ENCODE measurements at places on chromosomes 7 and 10.
A peak's percentile ranks its signal among the peaks of the same experiment; 100 is the strongest.

- DNase-seq = no peak
Observed at GRCh38 chr7:121500360-121501058, 104.4 kb upstream of the FAM3C start.

DNA sequence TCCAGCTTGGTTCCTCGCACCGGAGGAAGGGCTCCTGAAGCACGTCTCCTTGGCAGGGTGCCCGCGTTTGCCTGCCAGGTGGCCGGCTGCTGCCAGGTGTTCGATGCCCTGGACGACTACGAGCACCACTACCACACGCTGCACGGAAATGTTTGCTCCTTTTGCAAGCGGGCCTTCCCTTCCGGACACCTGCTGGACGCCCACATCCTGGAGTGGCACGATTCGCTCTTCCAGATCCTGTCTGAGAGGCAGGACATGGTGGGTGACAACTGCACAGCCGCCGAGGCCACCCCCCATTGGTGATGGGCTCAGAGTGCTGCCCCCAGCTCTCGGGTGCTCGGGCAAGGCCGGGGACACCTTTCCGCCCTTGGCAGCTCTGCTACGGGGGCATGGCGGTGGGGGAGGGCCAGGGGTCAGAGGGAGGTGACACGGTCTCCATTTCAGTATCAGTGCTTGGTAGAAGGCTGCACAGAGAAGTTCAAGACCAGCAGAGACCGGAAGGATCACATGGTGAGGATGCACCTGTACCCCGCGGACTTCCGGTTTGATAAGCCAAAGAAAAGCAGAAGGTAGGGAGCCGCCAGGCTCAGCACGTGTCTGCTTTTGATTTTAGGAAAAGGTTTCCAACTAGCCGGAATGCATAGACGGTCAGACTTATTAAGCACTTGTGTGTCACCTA, 1.1 kb downstream of the ZNF511 start:
- DNase-seq = no peak

DNA sequence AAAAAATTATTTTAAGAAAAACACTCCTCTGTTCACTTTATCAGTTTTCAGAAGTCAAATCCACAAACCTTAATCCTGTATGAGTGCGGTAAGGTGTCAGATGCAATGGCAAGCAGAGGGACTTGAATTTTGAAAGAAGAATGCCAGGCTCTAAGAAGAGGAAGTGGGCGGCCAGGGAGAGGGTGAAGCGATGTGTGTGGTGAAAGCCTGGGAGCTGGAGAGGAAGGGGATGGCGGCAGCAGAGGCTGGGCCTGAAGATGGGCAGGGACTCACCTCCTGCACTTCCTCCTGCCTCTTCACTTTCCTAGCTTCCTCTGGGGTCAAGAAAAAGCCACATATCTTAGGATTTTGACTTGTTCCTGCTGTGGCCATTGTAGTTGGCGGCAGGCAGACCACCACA, 609.6 kb downstream of the PARD3 start:
- DNase-seq = no peak

GRCh38 chr7:50591098-50591479, 25.9 kb upstream of the DDC start:
- no peak for DNase-seq

GRCh38 chr10:15310776-15311568, 60.1 kb downstream of the FAM171A1 start:
- DNase-seq = no peak

GRCh38 chr10:67819768-67820204, 18.2 kb downstream of the DNAJC12 start:
- DNase-seq = no peak

- DNase-seq = no peak
Observed at GRCh38 chr7:39683216-39683845, 60.0 kb downstream of the RALA start.

GRCh38 chr10:3531670-3532069, 253.3 kb downstream of the KLF6 start:
- no peak for DNase-seq

DNA sequence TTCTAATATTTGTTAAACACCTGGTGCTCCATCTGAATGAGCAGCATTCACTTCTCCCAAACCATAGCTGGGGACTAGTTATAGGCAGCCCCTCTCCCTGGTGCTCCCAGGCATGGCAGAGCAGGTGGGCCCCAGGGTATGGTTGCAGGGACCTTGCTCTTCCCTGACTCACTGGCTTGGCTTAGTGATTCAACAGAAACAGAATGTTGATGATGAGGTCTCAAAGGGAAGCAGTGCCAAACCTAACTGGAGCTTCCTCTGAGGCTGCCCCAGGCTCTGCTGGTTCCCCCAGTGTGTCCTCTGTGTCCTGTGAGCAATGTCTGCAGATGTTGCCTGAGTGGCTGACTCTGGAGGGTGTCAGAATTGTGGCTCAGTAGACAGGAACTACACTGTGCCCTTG, 3.7 kb downstream of the GPR26 start:
- DNase-seq = peak; percentile 69

GRCh38 chr7:104207348-104207730, 474 bp downstream of the ORC5 start:
- no peak for DNase-seq

GRCh38 chr7:107210400-107210799, 41.6 kb downstream of the HBP1 start:
- no peak for DNase-seq

DNA sequence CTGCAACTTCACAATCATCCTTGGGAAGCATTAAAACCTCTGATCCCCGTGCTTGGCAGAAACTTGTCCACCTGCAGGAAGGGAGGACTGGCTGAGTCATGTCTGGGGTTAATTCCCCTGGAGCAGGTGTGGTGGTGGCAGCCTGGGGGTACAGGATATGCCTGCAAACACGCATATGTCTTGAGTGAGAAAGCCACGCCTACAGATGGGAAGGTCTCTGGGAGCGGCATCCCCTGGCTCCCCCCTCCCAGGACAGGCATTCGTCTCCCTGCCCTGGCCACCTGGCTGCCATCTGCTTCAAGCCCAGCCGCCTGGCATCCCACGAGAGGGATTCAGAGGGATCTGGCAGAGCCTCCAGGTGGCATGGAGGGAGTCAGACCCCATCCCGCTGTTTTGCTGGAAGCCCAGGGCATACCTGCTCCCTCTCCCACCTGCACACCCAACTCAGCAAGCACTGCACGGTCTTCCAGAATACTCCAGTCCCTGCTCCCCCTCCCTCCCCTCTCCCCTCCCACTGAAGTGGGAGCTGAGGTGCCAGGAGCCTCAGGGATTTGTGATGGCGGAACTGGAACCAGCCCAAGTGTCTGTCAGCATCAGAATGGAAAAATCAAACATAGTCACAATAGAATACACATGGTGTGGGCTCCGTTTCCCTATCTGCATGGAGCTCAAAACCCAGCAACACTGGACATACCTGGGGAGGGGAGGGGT, 61.0 kb downstream of the CAMK2B start:
- DNase-seq = no peak

DNA sequence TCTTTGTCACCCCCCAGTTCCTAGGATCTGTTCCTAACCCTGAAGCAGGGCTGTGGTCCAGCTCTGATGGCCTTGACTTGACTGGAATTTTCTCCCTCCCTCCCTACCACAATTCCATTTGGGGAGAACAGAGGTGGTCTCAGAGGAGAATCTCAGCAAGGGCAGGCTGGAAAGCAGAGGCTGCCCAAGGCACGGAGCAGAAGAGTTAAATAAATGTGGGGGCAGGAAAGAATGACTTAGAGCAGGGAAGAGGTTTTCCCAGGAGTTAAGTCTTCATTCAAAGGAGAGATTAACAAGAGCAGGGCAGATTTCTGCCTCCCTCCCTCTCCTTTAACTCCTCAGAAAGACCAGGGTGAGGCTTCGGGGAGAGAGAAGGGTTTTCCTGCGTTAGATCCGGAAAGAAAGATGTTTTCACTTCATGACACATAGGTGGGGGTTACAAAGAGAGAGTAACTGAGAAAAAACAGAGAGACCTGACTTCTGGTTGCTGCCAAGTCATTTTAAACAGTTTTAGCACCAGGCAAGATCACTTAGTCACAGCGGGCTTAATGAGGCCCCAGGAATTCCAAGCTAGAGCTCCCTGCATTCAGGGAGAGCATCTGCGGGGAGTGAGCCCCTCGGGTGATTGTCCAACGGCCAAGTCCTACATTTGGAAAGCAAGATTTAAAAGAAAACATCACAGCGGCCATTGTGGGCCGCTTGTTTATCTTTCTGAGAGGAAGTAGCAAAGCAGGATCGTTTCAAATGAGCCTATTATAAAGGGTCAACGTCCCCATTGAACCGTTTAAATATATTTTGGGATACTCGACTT, 78.7 kb downstream of the ARHGAP22 start:
- DNase-seq = peak; percentile 68

DNA sequence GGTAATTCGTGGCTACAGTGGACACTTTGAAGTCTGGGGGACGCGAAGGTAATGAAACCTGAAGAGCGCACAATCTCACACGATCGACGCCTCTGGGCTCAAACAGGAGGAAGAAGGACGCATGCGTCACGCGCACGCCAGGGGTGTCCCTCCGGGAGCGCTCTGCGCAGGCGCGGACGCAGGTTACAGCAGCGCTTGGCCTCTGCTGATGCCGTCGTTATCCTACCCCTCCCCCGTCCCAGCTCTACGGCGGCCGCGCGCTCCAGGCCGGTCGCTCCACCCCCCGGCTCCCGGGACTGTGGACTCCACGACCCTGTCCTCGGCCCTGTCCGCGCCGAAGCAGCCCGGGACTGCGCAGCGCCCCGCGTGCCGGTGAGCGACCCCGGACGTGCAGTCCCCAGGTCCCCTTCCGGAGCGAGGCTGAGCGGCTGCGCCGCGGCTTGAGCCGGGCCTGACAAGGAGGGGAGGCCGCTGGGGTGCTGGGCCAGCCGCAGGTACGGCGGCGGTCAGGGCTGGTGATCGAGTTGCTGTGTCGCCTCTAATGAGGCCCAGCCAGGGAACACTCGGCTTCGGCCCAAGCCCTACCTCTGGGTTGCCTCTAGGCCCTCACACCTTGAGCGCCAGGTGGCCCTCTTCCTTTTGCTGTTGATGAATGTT, at the start of gene TMEM106B:
Gene TMEM106B (plus strand): TSS at position 241 of the 657 bp plus-strand sequence. CDS start 3,517 bp downstream, outside the sequence.
- DNase-seq = peak; percentile 94

- DNase-seq = no peak
Observed at GRCh38 chr10:790821-791551, 101.5 kb upstream of the DIP2C start.

- no peak for DNase-seq
Observed at GRCh38 chr7:2435146-2435545, 31.7 kb downstream of the CHST12 start.

DNA sequence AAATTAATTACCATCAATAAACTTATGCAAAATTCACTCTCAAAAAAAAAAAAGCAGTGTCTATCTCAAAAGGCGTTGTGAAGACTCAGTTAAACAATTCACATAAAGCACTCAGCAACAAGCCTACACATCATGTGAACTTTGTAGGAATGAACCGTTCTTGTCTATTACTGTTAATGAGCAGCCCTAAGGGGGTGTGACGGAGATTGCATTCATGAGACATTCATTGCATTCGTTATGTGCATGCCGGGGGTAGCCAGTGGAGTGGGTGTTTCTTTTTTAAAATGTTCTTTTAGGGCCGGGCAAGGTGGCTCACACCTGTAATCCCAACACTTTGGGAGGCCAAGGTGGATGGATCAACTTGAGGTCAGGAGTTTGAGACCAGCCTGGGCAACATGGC, 193.0 kb downstream of the PRPF18 start:
- DNase-seq = no peak

DNA sequence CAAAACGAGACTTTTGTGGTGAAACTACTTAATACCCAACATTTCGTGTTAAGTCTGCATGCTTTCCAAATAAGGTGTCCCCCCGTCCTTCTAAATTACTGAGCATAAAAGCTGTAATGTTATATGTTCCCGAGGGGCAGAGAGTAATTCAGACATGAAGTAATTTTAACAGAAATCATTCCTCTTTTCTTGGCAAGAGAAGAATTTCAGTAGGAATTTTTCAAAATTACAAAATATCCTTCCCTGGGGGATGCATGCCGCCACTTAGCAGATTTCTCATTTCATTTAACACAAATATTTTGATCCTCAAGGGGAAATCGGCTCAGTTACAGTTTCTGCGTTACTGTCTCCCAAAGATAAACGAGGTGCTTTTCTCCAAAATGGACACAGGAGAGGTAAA, 213.2 kb upstream of the RHOBTB1 start:
- DNase-seq = no peak

GRCh38 chr7:155489862-155490696, 32.1 kb downstream of the EN2 start:
- no peak for DNase-seq

- no peak for DNase-seq
Observed at GRCh38 chr10:91287912-91288311, 67.4 kb downstream of the PCGF5 start.

DNA sequence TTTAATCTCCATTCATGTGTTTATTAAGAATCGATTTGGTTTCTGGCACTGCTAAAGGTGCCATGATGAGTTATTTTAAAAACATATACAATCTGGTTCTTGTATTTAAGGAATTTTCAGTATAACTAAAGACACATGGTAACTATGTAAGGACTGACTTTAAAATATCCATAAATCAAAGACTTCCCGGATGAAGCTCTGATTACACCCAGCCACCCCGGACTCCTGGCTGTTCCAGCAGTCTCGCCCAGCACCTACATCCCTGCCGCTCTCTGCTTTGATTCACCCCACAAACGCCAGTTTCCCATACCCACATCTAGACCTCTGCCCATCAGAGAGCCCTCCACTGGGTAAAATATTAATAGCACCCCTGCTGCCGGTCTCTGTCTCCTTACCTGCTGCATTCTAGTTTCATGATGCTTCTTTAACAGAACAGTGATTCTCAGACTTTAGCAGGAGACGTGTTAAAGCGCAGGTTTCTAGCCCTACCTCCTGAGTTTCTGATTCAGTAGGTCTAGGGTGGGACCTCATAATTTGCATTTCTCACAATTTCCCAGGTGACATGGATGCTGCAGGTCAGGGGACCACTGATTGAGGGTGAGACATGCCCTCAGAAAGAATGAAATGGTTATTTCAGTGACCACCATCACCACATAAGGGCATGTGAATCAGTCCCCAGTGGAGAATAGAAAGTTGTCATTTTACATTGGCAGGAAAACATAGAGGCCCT, 185.7 kb downstream of the KIAA1217 start:
- DNase-seq = no peak

GRCh38 chr10:71998119-71998839, 34.1 kb downstream of the CHST3 start:
- peak; percentile 32 for DNase-seq

GRCh38 chr7:30181736-30182522, 47.1 kb downstream of the MTURN start:
- DNase-seq = peak; percentile 80

GRCh38 chr7:4164556-4164955, 517.5 kb upstream of the FOXK1 start:
- DNase-seq = no peak

- no peak for DNase-seq
Observed at GRCh38 chr7:149802966-149803365, 29.6 kb upstream of the ZNF467 start.

GRCh38 chr10:81570878-81571794, 303.9 kb upstream of the NRG3 start:
- no peak for DNase-seq

GRCh38 chr10:84156768-84157167, 16.8 kb upstream of the GPR15LG start:
- peak; percentile 26 for DNase-seq

Data from MG63 (cell line).